ENCODE measurements at places on chromosomes 7 and 10.

GRCh38 chr7:501526-501925, 18.1 kb downstream of the PDGFA start:
- no peak for DNase-seq

DNA sequence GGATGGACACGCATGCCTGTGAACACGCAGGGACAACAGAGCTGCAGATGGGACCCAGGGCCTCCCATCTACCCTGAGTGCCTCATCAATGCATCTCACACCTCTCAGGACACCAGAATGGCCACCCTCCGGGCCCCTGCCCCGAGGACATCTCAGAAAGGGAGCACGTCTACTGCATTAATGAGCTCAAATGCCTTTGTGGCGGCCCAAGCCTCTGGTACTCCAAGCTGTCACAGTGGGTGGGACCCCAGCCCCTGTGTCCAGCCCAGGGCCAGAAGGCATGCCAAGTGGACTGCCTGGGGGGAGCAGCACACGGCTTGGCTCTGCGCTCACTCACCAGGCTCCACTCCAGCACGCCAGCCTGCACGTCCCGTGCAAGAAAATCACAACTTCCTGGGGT, 52.0 kb downstream of the TCERG1L start:
- no peak for DNase-seq

- no peak for DNase-seq
These were observed 139.4 kb downstream of the TNS3 start for GRCh38 chr7:47442605-47442865.

- peak; percentile 77 for DNase-seq
These were observed 925.1 kb downstream of the LRMDA start for GRCh38 chr10:76356557-76356956.

- DNase-seq: no peak
These were observed 29.8 kb downstream of the FAM20C start for GRCh38 chr7:221978-222715.

GRCh38 chr7:93242106-93242505, 9.9 kb downstream of the VPS50 start:
- DNase-seq: no peak

DNA sequence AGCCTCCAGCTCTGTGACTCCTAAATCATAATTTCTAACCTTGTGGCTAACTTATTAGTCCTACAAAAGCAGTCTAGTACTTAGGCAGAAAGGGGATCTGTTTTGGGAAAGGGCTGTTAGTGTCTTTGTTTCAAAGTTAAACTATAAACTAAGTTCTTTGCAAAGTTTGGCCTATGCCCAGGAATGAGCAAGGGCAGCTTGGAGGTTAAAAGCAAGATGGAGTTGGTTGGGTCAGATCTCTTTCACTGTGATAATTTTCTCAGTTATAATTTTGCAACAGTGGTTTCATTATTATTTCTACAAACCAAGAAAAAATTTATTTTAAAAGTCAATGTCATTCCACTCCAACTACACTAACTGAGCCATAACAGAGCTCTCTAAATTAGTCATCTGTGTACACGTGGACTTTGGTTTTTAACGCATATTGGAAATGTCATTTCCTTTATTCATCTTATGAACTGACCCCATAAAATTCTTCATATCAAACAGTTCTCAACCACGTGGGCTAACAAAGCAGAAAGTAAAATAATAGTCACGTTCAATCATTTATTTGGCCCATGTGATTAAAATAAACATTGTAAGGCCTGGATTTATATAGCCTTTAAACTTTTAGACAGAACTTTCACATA, 143.2 kb upstream of the C7orf33 start:
- DNase-seq: peak; percentile 3

GRCh38 chr7:106102387-106102966, 9.6 kb downstream of the SYPL1 start:
- DNase-seq: no peak

- no peak for DNase-seq
These were observed 15.1 kb downstream of the SLC35B4 start for GRCh38 chr7:134301592-134301991.

DNA sequence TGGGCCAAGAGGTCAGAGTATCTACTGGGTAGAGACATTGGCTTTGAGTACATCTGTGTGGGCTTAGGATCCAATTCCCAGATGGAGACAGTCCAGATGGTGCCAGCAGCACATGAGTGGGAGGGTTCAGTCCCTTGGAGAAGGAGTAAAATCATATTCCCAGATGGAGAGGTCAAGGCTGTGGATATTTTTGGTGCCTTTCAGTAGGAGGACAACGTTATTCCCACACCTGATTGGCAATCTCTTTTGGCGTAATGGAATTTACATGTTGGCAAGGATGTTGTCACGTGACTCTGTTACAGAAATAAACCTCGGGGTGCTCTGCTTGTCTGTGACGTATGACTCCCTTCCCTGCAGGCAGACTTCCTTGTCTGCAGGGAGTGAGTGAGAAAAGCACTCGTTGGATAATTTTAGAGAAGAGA, 27.6 kb downstream of the NPS start:
- no peak for DNase-seq

GRCh38 chr10:70162892-70163201, 7.5 kb downstream of the SAR1A start:
- DNase-seq: no peak

GRCh38 chr7:158546626-158547025, 41.0 kb downstream of the PTPRN2 start:
- DNase-seq: no peak

GRCh38 chr10:131429942-131430341, 118.4 kb upstream of the TCERG1L start:
- DNase-seq: no peak

GRCh38 chr10:93755443-93756116, 2.2 kb upstream of the LGI1 start:
- DNase-seq: no peak

DNA sequence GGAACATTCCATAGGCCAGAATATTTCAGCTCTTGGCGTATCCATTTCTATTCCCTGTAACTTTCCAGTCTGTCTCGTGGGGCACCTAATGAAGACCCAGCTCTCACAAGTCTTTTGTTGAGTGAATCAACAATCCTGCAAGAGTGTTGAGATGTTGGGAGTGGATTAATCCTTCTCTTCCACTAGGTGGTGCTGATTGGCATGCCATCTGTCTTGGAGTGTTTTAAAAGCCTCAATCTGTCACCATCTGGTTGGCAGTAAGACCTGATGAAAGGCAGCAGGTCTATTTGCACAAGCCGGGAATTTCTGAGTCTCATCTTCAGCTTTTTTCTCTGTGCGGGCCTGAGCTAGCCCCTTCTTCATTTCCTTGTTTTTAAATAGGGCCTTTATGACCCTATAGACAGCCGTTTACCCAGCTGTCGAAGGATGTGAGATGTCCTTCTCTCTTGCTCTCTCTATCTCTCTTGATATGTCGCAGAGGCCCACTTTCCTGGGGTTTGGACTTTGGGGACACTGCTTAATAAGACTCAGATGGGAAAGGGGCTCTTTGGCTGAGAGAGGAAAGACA, 180.5 kb downstream of the ZNF365 start:
- DNase-seq: peak; percentile 88

DNA sequence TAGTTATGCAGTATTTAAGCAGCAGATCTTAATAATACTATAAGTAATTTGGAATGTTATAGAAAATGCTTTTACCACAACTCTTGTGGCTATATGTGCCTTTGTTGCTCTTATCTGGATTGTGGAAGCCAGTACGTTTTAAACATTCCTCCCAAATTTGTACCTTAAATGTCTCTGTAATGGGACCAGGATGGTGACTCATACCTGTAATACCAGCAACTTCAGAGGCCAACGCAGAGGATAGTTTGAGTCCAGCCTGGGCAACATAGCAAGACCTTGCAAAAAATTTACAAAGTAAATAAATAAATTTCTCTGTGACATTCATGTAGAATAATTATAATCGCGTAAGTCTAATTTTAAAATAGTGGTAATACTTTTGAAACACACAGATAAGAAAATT, 283.1 kb downstream of the POM121L12 start:
- no peak for DNase-seq

DNA sequence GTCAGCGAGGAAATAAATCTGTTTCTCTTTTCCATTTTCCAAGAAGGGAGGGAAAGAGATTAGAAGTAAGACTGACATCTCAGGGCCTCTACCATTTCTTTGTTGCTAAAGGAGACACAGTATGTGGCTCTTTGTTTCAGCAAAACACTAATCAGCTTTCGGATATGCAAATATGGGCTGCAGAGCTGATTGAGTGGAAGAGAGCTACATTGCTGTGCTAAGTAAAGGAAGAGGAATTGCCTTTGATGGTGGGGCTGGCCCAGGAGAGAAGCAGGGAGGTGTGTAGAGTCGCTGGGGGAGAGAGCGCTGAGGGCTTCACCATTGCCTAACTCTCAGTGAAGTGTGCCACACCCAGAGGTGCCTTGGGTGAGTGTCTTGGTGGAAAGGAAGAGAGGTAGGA, 284.8 kb downstream of the SDK1 start:
- no peak for DNase-seq

- DNase-seq: peak; percentile 63
These were observed 966.0 kb downstream of the LRMDA start for GRCh38 chr10:76397181-76398042.

GRCh38 chr7:71625545-71625944, 493.6 kb downstream of the GALNT17 start:
- no peak for DNase-seq

GRCh38 chr10:91495402-91495801, 85.3 kb downstream of the HECTD2 start:
- DNase-seq: peak; percentile 42

- DNase-seq: no peak
These were observed 176.8 kb downstream of the WDR37 start for GRCh38 chr10:1233031-1233430.

- no peak for DNase-seq
These were observed 84.5 kb downstream of the SH2D4B start for GRCh38 chr10:80622153-80622552.

GRCh38 chr7:90155206-90155605, 937 bp downstream of the STEAP1 start:
- no peak for DNase-seq

DNA sequence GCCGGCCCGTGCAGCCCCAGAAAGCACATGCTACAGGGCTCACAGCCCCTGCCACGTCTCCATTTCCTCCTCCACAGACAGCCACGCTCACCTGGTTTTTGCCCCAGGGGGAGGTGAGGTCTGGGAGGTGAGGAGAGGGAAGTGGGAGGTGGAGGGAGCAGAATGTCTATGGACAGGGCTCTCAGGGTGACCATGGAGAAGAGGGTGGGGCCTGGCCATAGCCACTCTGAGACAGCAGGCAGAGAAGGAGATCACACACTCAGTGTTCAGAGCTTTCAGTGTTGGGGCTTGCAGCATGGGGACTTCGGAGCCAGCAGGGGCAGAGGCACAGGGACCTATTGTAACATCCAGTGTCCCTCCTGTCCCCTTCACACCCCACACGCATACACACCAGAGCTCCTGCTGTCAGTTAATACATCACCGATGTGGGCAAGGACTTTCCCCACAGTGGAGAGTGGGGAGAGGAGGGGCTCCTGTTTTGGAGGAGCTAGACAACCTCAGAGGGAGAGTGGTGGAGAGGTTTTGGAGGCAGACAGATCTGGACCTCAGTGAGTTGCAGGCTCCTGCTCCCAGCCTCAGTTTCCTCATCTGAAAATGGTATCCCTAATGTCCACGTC, 14.4 kb downstream of the WDFY4 start:
- no peak for DNase-seq

GRCh38 chr7:4689668-4690067, 7.6 kb downstream of the FOXK1 start:
- DNase-seq: no peak

GRCh38 chr10:129511086-129511485, 44.0 kb downstream of the MGMT start:
- no peak for DNase-seq

DNA sequence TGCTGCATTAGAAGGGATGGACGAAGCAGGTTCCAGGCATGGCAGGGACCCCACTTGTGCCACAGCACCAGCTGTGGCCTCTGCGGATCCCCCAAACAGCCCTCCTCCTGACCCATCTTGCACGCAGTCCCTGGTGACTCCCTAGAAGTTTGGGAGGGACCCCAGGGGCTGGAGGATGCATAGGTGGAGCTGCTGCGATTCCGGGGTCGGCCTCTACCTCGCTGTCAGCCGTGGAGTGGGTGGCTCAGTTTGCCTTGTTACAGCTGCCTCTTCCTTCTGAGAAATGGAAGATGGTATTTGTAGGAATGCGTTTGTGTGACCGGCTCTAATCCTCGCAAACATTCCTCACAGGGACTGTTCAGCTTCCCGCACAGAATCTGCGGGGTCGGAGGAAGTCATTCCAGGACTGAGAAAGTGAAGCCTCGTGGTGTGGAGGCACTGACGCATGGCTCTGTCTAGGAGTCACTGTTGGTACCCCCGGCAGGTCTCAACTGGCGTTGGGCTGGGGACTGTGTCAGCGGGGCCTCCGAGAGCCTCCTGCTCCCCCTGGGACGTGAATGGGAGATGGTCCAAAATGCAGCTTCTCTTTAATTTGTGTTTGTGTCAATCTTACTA, 17.5 kb downstream of the PWWP2B start:
- DNase-seq: no peak

DNA sequence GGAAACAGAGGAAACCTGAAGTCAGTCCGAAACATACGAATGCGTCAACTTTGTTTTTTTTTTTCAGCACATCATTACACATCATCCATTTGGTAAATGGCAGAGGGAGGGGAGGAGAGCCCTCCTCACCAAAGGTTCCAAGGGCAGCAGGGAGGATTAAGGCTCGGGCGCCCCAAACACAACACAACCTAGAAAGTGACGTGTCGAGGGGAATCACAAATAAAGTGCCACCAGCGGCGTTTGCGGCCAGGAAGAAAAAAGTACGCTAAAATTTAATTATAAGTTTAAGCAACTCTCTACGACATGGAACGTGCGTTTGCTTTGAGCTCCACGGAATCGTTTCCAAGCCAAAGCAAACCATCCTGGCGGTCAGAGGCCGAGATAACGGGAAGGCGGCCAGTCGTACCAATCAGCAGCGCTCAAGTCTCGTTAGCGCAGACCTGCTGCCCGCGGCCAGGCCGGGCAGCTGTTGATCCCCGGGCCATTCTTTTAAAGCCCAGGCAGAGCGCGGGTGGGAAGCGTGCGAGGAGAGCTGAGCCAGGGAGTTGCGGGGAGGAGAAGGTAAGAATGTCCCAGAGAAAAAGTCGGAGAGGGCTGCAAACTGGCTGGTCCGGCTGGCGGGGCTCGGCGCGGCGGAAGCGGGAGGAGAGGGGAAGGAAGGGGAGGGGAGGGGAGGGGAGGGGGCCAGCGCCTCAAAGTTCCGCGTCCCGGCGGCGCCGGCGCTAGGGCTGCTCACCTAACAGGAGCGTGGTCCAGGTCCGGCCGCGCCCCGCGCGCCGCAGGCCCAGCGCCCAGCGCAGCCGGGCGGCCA, 719 bp downstream of the DPY19L1 start:
- peak; percentile 44 for DNase-seq

- no peak for DNase-seq
These were observed 678 bp downstream of the SH2B2 start for GRCh38 chr7:102287111-102287980.

GRCh38 chr7:28155019-28155660, 25.5 kb downstream of the JAZF1 start:
- DNase-seq: peak; percentile 40

DNA sequence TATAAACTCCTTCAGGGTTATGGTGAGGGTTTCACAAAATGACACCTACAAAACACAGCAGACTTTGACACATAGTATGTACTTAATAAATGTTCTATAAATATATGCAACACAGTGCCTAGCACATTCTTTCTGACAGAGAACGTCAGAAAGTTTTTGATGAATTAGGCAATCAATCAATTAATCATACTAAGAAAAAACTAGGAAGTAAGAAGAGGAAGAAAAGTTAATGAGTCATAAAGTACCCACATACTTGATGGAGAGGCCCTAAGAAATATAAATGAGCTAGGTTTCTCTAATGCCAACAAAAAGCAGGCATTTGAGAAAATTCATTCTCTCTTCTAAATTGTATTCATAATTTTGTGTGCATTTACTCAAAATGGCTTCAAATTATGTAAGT, 192.7 kb upstream of the VWC2 start:
- DNase-seq: no peak

GRCh38 chr10:75238182-75239095, 2.7 kb upstream of the COMTD1 start:
- no peak for DNase-seq
